Prostate gland (tissue), 2 donors: ENCODE measurements at places on chromosomes 7 and 10.

DNA sequence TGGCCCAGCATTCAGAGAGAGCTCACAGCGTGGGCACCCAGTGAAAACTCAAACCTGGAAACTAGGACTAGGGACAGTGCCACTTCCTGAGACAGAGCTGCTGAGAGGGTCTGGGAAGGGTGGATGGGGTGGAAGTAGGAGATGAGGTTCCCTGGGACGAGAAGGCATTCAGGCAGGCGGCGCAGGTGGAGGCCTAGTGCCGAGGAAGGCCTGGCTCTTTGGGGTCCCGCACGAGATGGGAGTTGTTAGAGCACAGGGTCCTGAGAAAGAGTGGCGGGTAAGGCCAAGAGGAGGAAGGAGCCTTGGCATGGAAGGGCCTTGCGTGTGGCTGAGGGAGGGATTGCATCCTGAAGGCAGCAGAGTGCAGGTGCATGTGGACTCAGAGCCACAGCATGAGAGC, 129.8 kb upstream of the SH2B2 start:
- no peaks in the 10 kb centered on the region for H3K36me3 ChIP-seq
- H3K27ac ChIP-seq, result no peak overlapping the region
- DNase-seq, result no peak
- H3K4me3 ChIP-seq, result no peak overlapping the region
- no peaks in the 10 kb centered on the region for H3K27me3 ChIP-seq

DNA sequence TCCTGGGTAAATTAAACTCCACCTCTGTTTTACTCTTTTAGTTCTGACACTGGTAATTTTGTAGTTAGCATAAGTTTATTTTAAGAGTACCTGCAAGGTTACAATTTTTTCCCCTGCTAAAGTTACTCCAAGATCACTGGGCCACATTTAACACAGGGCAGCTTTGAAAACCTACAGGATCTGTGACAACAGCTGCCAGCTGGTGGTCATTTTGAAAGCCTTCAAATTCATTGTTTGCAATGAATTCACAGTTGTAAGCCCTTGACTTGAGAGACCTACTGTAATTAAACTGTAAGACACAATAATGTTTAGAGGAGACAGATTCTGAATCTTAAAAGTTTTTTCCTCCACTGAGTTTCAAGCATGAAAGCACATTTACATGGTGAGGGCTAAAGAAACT, 129.6 kb downstream of the CNOT4 start:
- no peaks in the 10 kb centered on the region for H3K36me3 ChIP-seq
- no peaks in the 10 kb centered on the region for H3K27me3 ChIP-seq
- H3K4me1 ChIP-seq, result no peaks in the 10 kb centered on the region
- no peak overlapping the region for H3K4me3 ChIP-seq
- DNase-seq, result no peak

GRCh38 chr7:29190349-29191045, 4.1 kb upstream of the CHN2 start:
- H3K27me3 ChIP-seq, result no peaks in the 10 kb centered on the region
- no peak overlapping the region for H3K4me3 ChIP-seq
- no peak overlapping the region for H3K27ac ChIP-seq
- no peaks in the 10 kb centered on the region for H3K4me1 ChIP-seq
- no peak for DNase-seq

GRCh38 chr10:83075815-83076355, 1063.4 kb upstream of the GHITM start:
- no peaks in the 10 kb centered on the region for H3K4me1 ChIP-seq
- DNase-seq, result no peak
- no peaks in the 10 kb centered on the region for H3K36me3 ChIP-seq

DNA sequence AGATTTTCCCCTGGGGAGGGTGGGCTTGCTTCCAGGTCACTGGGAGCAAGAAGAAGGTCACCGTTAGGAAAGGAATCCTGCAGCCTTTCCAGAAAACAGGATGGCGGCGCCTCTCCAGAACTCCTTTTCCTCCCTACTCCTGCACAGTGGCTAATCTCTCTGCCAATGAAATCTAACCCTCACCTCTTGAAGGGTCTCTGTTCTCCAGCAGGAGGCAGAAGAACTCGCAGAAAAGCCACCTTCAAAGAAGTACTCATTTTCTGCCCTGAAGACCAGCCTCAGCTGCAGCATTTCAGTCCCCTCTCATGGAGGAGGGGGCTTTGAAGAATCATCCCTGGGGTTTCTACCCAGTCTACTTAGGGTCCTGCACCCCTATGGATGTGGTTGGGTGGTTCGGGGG, 626.9 kb downstream of the CALN1 start:
- H3K4me1 ChIP-seq, result no peaks in the 10 kb centered on the region
- H3K4me3 ChIP-seq, result no peak overlapping the region
- no peak overlapping the region for H3K27ac ChIP-seq
- no peaks in the 10 kb centered on the region for H3K36me3 ChIP-seq

- peak overlapping the region; percentile 37 for H3K4me3 ChIP-seq
- H3K27ac ChIP-seq, result peak overlapping the region; percentile 93
- DNase-seq, result no peak
- peaks cover 9% of the 10 kb centered on the region for H3K4me1 ChIP-seq
- H3K27me3 ChIP-seq, result no peaks in the 10 kb centered on the region
These were observed 29.5 kb downstream of the TACC2 start for GRCh38 chr10:122018491-122018890.

GRCh38 chr10:49830846-49831245, 68.7 kb upstream of the OGDHL start:
- no peaks in the 10 kb centered on the region for H3K36me3 ChIP-seq
- no peaks in the 10 kb centered on the region for H3K4me1 ChIP-seq
- no peak overlapping the region for H3K4me3 ChIP-seq
- no peaks in the 10 kb centered on the region for H3K27me3 ChIP-seq
- no peak overlapping the region for H3K27ac ChIP-seq
- DNase-seq, result no peak

GRCh38 chr10:15451137-15452094, 80.3 kb upstream of the FAM171A1 start:
- no peaks in the 10 kb centered on the region for H3K4me1 ChIP-seq
- no peaks in the 10 kb centered on the region for H3K27me3 ChIP-seq
- no peak overlapping the region for H3K27ac ChIP-seq
- no peak for DNase-seq
- H3K36me3 ChIP-seq, result no peaks in the 10 kb centered on the region
- no peak overlapping the region for H3K4me3 ChIP-seq

DNA sequence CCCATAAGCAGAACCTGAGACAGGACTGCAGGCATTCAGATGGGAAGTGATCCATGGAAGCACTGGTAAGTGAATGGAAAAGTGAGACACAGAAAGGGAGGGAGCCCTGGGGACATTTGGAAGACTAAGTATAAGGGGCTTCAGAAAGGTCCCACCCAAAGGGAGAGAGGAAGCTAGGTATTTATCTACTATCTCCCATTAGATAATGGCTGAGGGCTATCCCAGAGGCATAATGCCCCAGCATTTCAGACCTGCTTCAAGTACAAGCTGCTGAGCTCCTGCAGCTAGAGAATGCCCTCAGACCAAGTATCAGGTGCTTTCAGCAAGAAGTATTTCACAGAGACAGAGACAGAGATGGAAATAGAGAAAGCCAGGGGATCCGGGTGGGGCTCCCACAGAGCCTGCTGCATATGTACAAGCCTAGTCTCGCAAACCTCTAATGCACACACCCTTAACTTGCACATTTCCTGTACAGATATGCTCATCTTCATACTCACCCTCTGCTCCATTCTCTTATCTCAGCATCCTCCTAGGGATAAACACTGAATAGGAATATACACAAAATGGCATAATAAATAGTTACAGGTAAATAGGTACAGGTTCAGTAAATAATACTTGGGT, 20.2 kb downstream of the KDM7A start:
- no peaks in the 10 kb centered on the region for H3K27me3 ChIP-seq
- H3K4me3 ChIP-seq, result no peak overlapping the region
- no peaks in the 10 kb centered on the region for H3K4me1 ChIP-seq
- no peak for DNase-seq

GRCh38 chr10:71708301-71708703, 11.3 kb downstream of the C10orf105 start:
- peak; percentile 21 for DNase-seq
- no peak overlapping the region for H3K27ac ChIP-seq
- H3K4me3 ChIP-seq, result no peak overlapping the region

DNA sequence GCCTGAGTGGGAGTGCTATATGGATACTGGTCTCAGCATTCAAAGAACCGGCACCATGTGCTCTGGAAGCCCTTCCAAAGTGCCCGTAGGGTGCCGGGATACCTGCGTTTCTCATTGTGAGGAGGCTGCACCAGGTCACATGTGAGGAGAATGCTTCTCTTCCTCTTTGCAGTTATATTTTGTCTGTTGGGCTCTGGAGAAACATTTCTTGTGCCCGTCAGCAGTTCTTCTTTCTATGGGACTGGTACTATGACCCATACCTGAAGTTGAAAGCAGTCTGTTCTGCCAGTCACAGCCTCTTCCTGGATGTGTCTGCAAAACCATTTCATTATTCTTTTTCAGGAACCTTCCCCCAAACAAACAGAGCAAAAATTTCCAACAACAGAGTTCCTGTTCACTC, 465.0 kb downstream of the SUGCT start:
- no peak overlapping the region for H3K4me3 ChIP-seq
- no peak for DNase-seq
- H3K27me3 ChIP-seq, result no peaks in the 10 kb centered on the region
- H3K4me1 ChIP-seq, result no peaks in the 10 kb centered on the region
- no peaks in the 10 kb centered on the region for H3K36me3 ChIP-seq
